K562 (cell line): ENCODE measurements at places on chromosomes 6 and 20. TPM values are rescaled to one million over a fixed set of nuclear protein-coding genes. Genes with fewer than 3 reads are reported as not detected.

PNPLA1 gene
- 0.07 and 0.22 TPM in 2 replicates for polyA plus RNA-seq

DNA sequence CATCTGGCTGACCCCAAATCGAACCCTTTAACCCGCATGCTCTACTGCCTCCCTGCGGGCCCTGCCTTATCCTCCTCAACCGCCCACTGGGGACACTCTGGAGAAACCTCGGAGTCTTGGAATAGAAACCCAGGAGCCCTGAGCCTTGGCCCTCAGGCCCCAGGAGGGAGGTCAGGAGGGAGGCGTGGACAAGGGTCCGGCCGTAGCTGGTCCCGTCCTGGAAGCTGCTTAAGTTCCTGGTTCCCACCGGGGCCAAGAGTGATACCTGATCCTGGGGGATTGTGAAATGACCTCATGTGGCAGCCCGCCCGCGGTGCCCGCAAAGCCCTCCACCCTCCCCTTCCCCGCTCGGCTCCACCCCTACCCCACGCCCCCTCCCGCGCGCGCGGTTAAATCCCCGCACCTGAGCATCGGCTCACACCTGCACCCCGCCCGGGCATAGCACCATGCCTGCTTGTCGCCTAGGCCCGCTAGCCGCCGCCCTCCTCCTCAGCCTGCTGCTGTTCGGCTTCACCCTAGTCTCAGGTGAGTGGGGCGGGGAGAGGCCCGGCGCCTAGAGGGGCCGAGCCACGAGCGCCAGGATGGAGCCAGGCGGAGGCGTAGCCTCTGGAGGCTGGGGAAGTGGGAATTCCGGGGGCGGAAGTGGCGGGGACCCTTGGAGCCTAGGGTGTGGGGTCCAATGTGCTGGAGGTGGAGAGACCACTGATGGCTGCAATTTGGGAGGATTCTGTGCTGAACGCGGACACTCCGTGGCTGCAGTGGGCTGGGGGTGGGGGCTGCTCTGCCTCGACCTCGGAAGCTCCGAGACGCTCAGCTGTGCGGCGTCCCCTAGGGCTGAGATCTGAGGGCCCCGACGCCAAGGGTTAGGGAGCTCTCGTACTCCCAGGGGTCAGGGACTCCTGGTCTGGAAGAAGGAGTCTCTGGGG lies at the start of gene WFDC2:
Gene WFDC2 (plus strand): TSS at position 418 of the 926 bp plus-strand sequence. CDS start 29 bp downstream, at position 447.
- H3K27ac ChIP-seq = no peak within 1 kb of the TSS
- no peaks in the 10 kb centered on the region for H3K36me3 ChIP-seq
- H3K4me1 ChIP-seq = no peaks in the 10 kb centered on the region

DNA sequence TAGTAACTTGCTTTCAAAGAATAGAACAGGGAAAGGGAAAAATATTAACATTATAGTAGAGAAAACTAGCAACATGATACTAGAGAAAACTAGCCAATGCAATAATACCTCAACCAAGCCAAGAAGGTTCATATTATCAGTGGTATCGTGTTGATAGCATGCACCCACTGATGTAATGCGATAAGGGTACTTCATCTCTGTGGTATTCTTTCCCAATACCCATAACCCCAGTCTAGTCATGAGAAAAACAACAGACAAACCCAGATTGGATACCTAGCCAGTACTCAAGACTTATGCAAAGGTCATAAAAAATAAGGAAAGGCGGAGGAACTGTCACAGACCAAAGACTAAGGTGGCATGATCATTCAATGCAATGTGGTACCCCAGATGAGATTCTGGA lies 21.0 kb downstream of the BLOC1S5 start:
- H3K4me3 ChIP-seq = no peak overlapping the region
- H3K4me1 ChIP-seq = no peaks in the 10 kb centered on the region
- no peak overlapping the region for H3K27ac ChIP-seq
- peaks cover 35% of the 10 kb centered on the region for H3K36me3 ChIP-seq
- no peak for DNase-seq

GRCh38 chr6:27693766-27694546 lies 218.2 kb downstream of the OR2B2 start:
- H3K36me3 ChIP-seq = 0 out of 3 replicates have a peak, but pooled peaks cover 6% of the 10 kb centered on the region
- peak overlapping the region; percentile 84 for H3K27ac ChIP-seq
- H3K27me3 ChIP-seq = no peaks in the 10 kb centered on the region

- H3K4me3 ChIP-seq = no peak overlapping the region
- no peaks in the 10 kb centered on the region for H3K4me1 ChIP-seq
- DNase-seq = no peak
- no peaks in the 10 kb centered on the region for H3K36me3 ChIP-seq
- no peaks in the 10 kb centered on the region for H3K27me3 ChIP-seq
Measured at GRCh38 chr20:52941808-52942207, 30.4 kb upstream of the TSHZ2 start.

DNA sequence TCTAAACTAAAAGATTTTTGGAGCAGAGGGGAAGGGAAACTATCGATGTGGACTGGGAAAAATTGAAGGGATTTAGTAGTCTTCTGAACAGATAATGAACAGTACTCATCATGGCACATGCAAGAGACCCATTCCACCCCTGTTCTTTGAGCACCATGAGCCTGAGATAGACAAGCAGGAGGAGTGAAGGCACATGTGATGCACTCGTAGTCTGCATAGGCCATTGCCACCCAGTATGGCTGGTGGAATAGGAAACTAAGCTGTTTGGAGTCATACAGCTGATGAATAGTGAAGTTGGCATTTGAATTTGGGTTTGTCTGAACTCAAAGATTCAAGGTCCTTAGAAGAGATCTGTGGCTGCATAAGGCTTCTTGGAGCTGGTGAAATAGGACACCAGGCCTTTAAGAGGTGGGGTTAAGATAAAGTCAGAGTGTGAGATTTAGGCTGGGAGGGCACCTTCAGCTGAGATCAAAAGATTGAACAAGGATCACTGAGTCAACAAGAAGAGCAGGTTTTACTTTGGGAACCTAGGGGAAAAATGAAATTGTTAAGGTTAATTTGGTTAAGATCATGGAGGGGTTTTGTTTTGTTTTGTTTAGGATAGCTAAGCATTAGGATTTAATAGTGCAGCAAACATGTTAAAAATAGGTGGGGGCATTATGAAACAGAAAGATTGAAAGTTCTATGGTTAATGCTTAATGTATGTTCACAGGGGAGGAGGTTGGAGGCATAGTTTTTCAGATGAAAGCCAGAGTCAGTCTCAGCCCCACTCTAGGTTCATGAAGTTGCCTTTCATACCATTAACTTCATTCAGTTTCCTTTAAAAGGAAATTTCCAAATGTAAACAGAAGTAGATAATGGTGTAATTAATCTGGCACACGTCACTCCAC lies 148.8 kb downstream of the ARID1B start:
- DNase-seq = no peak
- H3K4me1 ChIP-seq = peaks cover 5% of the 10 kb centered on the region; the same call in 1 of the 2 replicates
- no peaks in the 10 kb centered on the region for H3K27me3 ChIP-seq
- H3K36me3 ChIP-seq = no peaks in the 10 kb centered on the region
- H3K4me3 ChIP-seq = no peak overlapping the region

DNA sequence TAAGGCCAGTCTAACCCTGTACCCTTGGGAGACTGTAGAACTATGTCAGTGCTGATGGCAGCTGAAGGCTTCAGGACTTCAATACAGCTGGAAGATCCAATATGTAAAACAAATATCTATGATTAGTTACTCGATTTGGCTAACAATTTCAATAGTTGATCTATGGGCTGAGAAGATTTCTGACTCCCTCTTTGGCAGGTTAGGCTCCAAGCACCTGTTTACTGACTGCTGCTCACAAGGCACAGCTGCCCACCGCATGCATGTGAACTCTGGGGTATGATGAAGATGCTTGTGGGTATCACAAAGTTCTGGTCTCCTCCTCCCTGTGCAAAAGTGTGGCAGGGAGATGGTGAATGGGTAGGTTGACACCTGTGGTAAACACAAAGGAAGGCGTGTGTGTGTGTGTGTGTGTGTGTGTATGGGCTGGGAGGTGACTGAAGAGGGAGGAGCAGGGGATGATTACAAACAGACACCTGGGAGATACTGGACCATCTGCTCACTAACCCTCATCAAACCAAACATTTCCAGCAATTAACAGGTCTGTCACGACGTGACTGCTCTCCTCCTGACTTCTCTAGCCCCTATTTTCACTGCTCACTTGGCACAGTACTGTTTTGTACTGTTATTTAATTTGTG lies 18.1 kb downstream of the ELMO2 start:
- peaks cover 57% of the 10 kb centered on the region; the same call in 1 of the 3 replicates for H3K36me3 ChIP-seq
- no peak overlapping the region for H3K27ac ChIP-seq
- no peaks in the 10 kb centered on the region for H3K27me3 ChIP-seq

FLRT3 gene
- polyA plus RNA-seq = not detected in 2 replicates
